Naive thymus-derived CD8-positive, alpha-beta T cell (primary cell): ENCODE measurements at places on chromosomes 6 and 20.
A peak's percentile ranks its signal among the peaks of the same experiment; 100 is the strongest.

- DNase-seq = no peak
These were observed 441.3 kb downstream of the TFAP2B start for GRCh38 chr6:51260003-51260402.

- no peak for DNase-seq
These were observed 81.7 kb upstream of the FOXP4 start for GRCh38 chr6:41464481-41464880.

GRCh38 chr6:44715925-44716324, 328.4 kb downstream of the CDC5L start:
- no peak for DNase-seq

DNA sequence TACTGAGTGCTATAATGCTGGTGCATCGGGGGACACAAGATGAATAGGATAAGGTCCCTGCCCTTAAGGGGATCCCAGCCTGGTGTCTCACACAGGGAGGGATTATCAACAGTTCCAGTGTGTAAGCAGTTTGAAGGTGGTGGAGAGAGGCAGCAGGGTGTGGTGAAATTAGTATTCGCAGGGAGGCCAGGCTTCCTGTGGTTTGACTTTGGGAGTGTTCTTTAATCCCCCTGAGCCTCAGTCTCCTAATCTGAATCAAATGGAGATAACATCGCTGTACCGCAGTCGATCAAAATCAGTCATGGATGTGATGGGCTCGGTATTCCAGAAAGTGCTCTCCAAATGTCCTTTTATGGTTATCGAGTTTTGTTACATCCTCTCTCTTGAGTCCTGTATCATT, 288.1 kb upstream of the SUPT3H start:
- no peak for DNase-seq

GRCh38 chr20:47243532-47244305, 112.8 kb downstream of the ZMYND8 start:
- DNase-seq = no peak

GRCh38 chr6:106908386-106908840, 66.1 kb downstream of the CD24 start:
- no peak for DNase-seq

DNA sequence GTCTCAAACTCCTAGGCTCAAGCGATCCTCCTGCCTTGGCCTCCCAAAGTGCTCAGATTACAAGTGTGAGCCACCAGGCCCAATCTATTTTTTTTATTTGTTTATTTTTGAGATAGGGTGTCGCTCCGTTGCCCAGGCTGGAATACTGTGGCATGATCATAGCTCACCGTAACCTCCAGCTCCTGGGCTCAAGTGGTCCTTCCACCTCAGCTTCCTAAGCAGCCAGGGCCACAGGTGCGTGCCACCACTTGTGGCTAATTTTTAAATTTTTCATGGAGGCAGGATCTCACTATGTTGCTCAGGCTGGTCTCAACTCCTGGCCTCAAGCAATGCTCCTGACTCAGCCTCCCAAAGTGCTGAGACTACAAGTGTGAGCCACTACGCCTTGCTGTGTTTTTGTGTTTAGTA, 9.8 kb downstream of the KIF3B start:
- no peak for DNase-seq

GRCh38 chr6:56093776-56094175, 153.6 kb downstream of the COL21A1 start:
- DNase-seq = no peak

DNA sequence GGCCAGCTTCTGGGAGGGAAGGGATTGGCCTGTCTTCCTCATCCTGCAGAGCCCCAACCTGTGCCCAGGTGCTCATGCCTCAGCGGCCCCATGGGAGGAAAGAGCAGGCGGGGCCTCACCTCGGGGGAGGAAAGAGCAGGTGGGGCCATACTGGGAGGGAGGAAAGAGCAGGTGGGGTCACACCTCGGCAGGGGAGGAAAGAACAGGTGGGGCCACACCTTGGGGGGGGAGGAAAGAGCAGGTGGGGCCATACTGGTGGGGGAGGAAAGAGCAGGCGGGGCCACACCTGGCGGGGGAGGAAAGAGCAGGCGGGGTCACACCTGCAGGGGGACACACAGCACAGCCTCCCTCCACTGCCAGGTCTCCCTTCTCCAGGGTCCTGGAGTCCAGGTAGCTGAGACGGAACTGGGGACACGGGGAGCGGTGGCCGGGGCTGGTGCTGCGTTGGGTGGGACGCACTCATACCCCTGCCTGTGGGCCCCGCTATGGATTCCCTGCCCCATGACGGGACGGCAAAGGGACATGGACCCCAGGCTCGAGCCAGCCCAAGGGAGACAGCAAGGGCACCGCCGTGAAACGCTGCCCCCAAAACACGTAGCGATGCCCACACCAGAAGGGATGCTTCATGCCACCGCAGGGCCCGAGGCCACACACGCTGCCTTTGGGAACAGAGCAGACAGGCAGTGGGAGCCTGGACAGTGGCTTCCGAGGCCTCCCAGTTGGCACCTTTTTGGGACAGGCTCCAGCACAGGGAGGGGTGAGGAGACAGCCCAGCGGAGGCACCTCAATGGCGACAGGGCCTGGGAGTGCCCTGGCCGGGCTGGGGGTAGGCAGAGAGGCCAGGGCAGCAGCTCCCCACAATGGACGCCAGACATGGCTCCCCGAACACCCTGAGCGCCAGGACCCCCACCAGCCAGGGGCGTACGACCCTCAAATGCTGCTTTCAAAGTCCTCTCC, 43.3 kb upstream of the CHRNA4 start:
- no peak for DNase-seq

DNA sequence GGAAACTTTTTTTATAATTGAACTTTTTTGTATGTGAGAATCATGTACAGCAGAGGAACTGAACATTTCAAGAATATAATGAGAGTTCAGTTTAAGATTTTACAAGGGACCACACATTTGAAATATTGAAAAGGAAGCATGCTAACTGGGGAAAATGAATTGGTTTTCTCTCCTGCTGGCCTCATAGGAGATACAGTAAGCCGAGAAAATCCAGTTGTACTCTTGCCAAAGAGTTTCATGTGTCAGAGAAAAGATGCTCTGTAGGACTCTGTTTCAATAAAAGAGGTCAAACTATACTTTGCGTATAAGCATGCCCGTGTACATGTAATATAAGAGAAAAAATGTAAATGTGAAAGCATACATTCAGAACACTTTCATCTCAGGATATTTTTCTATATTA, 393.5 kb upstream of the NRSN1 start:
- DNase-seq = no peak

DNA sequence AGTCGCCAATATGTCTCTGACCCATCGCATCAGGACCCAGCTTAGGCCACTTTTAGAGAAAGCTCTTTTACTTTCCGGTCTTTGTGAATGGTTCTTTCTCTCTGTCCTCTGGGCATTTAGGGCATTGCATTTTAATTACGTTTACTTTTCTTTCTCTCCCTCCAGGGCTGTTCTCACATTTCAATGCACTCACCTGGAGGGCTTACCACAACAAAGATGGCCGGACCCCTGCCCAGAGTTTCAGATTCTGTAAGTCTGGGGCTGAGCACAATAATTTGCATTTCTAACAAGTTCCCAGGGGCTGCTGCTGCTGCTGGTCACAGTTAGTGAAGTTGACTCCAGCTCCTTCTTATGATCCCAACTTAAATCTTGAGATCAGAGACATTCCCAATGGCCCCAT, 3.0 kb downstream of the ANKRD66 start:
- DNase-seq = no peak

GRCh38 chr20:1831096-1831495, 64.1 kb upstream of the SIRPA start:
- DNase-seq = no peak

DNA sequence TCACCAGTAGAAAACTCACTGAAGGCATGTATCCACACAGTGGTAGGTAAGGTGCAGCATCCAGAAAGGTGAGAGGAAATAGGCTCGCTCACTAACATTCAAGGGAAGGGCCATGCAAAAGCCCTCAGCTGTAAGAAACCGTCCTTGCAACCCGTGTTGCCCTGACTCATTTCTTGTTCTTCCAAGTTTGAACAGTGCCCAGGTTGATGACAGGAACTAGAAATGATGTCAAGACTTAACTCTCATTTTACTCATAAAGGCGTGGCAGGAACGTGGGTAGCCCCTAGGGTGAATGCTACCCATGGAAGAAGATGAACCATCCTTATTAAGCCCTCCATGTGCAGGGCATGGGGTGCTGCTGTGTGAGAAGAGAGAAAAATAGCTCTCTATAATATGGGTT, 187.6 kb downstream of the CD83 start:
- DNase-seq = no peak

DNA sequence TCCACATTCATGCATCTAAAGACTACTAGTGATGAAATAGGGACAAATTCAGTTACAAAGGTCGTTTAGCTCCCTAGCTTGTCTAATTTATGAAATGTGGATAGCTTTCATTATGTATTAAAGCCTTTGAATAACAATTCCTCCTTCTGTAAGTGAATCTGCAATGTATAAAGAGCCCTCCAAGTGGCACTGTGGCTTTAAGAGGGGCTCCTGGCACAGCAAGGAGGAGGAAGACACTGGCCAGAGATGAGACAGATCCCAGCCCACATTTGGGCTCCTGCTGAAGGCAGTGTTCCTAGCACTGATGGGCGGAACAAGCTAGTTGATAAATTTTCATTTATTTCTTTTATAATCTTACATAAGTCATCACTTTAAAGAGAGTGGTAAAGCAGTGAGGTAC, 17.6 kb upstream of the FUCA2 start:
- no peak for DNase-seq

DNA sequence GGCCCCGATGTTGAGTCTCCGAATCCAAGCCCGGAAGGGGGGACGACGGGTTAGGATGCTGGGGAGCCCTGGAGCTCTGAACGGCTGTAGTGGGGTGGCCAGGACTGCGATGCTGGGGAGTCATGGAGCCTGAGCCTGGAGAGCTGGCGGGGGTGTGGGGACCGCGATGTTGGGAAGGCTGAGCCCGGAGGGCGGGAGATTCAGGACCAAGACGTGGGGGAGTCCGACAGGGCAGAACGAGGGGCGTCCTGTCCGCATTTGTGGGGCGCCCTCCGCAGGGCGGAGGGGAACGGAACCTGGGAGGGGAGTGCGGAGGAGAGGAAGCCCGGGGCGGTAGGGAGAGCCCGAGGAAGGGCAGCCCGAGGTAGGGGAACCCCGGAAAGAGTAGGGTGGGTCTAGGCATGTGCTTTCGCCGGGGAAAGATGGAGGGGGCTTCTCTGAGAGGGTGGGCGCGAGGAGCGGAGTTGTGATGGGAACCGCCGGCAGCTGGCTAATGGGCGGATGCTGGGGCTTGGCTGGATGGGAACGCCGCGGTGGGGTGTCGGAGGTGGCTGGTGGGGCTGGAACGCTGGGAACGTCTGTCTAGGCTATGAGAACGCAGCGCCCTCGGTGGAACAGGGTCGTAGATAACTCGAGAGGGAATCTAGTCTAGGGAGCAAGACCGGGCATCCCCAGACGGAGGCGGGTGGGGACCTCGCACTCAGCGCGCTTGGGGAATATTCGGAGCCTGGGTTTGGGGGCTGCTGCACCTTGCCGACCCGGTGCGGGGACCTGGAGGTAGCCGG, 684 bp downstream of the PAQR8 start:
- DNase-seq = peak; percentile 54

DNA sequence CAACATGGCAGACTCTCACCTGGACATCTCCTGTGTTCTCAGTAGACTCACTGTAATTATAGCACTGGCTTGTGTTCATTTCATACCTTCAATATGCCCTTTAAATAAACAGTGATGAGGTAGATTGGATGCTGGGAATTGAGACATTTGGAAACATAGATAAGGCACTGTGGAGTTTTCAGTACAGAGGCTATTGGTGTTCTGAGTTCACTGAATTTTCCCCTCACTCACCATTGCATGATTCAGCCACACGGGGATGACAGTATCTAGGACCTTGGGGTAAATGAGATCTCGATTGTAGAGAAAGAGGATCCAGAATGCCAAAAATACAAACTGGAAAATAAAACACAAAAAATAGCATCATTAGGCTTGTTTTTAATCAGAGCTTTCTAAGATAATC, 12.6 kb downstream of the ADTRP start:
- DNase-seq = no peak

- no peak for DNase-seq
These were observed 161.7 kb downstream of the ERMARD start for GRCh38 chr6:169913096-169913638.

GRCh38 chr6:14726816-14727493, 518.9 kb upstream of the JARID2 start:
- DNase-seq = no peak

DNA sequence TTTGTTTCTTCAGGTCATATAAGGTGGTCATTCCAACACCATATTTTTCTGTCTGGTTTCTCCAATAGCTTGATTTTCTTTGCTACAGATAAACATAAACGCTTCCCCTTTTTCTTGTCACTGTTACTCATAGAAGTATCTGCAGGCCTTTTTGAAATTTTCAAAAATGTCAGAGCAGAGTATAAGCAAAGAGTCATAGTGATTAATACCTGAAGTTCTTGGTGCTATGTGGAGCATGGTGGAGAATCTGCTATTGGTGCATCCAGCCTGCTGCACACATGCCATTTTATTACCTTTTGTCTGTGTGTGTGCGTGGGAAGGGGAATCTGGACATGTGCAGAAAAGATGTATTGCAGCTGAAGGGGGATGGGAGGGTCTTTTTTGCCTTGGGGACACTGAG, 19.7 kb downstream of the STX11 start:
- DNase-seq = no peak

DNA sequence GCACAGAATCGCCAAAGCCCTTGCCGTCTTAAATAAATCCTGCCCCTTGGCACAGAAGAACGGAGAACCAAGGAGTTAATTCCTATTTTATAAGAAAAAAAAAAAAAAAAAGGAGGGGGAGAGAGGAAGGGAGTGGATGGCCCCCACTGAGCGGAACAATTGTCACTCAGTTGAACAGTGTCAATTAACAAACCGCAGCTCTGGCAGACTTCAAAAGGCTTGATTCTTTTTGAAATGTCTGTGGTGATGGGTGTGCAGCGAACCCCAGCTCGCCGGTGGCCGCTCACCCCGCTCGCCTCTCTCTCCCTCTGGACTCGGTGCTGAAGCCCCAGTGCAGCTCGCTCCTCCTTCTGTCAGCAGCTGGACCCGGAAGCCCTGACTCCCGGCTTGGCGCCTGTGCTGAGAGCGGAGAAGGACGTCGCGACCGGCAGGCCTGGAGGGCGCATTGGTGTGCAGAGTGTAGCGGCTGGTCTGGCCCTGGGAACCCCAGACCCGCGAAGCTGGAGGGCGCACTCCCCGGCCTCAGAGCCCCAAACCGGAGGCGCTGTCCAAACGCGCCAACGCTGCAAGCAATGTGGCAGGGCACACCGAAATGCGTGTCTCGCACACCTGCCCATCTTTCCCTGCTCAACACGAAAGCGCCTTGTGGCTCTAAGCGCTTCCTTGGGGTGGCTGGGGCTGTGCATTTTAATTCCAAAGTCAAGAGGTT, 3.4 kb downstream of the LINC00237 start:
- peak; percentile 61 for DNase-seq

DNA sequence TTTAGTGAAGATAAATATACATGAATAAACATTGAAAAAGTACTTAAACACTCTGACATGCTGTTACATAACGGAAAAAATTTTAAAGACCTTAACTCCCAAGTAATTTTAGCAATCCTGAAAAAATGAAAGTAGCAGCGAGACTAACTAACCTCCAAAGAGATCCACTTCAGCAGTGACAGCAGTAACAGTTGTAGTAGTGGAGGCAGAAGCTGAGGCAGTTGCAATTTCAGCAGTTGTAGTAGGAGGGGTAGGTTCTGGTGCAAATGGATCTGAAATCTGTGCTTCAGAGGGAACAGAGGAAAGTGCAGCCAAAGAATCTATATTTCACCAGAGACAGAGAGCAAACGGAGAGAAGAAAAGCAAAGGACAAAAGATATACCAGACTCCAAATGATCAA, 88.8 kb downstream of the PRSS35 start:
- DNase-seq = no peak

GRCh38 chr20:2748551-2749342, 51.7 kb downstream of the CPXM1 start:
- DNase-seq = no peak

- DNase-seq = no peak
These were observed 111.4 kb upstream of the ARMC2 start for GRCh38 chr6:108736832-108737231.
